ENCODE measurements at places on chromosomes 7 and 10.

DNA sequence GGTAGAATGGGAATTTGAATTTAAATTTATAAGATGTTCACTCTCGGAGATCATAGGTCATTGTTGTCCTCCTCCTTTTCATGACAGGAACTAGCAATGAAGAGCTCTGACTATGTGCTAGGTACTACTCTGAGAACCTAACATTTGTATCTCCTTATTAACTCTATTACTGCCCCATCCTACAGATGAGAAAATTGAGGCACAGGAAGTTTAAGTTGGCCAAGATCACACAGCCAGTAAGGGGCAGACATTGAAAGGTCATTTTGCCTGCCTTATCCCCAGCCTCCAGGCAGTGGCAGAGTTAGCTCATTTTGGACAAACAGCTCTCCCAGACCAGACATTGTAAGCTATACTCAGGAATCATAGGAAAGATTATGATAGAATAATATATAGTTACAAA lies 6.0 kb downstream of the SRGN start:
- no peaks in the 10 kb centered on the region for H3K36me3 ChIP-seq
- H3K4me1 ChIP-seq: no peaks in the 10 kb centered on the region
- H3K27ac ChIP-seq: no peak overlapping the region
- no peak overlapping the region for H3K4me3 ChIP-seq
- DNase-seq: no peak
- no peaks in the 10 kb centered on the region for H3K27me3 ChIP-seq

GRCh38 chr7:98394377-98394836 lies 6.5 kb downstream of the BAIAP2L1 start:
- H3K27me3 ChIP-seq: no peaks in the 10 kb centered on the region
- H3K4me3 ChIP-seq: no peak overlapping the region
- no peak overlapping the region for H3K27ac ChIP-seq
- DNase-seq: no peak
- peaks cover 4% of the 10 kb centered on the region for H3K4me1 ChIP-seq

DNA sequence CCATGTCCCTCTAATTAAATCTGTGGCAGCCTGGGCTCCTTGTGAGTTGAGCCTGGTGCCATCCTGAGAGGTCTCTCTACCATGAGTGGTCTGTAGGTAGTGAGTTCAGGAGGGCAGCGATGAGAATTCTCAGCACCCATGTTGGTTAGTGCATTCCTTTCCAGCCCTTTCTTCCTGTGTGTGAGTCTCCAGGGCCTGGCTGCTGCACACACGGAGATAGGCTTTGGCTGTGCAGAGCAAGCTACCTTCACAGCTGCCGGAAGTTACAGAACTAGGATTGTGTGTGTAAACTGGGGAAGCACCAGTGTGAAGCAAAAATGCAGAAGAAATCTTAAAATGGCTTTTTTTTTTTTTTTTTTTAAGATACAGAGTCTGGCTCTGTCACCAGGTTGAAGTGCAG lies 358.6 kb downstream of the PAXIP1 start:
- no peaks in the 10 kb centered on the region for H3K36me3 ChIP-seq
- no peaks in the 10 kb centered on the region for H3K27me3 ChIP-seq
- DNase-seq: no peak
- H3K4me3 ChIP-seq: no peak overlapping the region
- no peaks in the 10 kb centered on the region for H3K4me1 ChIP-seq

DNA sequence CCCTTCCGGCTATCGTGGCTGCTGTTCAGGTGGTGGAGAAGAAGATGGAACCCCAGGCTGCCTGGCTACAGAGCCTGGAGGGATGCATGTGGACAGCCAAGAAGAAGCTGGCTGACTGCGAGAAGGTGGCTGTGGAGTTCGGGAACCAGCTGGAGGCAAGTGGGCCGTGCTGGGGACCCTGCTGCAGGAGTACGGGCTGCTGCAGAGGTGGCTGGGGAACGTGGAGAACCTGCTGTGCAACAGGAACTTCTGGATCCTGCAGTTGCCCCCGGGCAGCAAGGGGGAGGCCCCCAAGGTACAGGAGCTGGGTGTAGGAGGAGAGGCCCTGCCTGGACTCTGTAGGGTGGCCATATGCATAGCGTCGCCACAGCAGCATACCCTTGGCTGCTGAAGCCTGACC lies 25.6 kb downstream of the ZNF783 start:
- no peaks in the 10 kb centered on the region for H3K4me1 ChIP-seq
- H3K27me3 ChIP-seq: 0 out of 2 replicates have a peak, but pooled peaks cover 2% of the 10 kb centered on the region
- no peak overlapping the region for H3K4me3 ChIP-seq

DNA sequence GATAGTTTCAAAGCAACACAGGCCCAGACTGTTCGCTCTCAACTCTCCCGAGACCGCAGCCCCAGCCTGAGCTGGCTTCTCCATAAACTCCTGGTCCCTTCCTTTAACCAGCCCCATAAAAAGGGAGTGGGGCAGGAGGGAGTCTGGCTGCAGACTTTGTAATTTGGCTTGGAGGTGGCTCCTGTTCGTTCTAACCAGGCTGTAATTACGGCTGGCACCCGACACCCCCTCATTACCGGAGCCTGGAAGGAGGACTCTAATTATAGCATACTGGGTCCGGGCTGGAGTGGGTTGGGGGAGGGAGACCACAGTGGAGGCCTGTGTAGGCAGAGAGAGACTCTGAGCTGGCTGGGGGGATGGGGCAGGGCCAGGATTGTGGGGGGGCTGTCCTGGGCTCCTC lies 49.7 kb downstream of the UNC5B start:
- no peak overlapping the region for H3K4me3 ChIP-seq
- H3K36me3 ChIP-seq: no peaks in the 10 kb centered on the region
- no peaks in the 10 kb centered on the region for H3K27me3 ChIP-seq

DNA sequence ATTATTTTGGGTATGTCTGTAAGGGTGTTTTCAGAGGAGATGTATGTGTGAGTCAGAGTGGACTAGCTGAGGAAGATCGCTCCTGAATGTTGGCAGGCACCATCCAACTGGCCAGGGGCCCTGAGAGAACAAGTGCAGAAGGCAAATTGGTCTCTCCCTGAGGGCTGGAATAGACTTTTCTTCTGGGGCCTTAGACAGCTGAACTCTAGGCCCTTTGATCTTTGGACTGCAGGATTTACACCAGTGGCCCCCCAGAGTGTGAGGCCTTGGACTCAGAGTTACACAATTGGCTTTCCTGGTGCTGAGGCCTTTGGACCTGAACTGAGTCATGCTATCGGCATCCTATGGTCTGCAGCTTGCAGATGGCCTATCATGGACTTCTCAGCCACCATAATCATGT lies 217.2 kb downstream of the REEP3 start:
- no peak overlapping the region for H3K4me3 ChIP-seq
- H3K36me3 ChIP-seq: no peaks in the 10 kb centered on the region
- no peaks in the 10 kb centered on the region for H3K27me3 ChIP-seq
- no peaks in the 10 kb centered on the region for H3K4me1 ChIP-seq
- no peak for DNase-seq
- H3K27ac ChIP-seq: no peak overlapping the region

DNA sequence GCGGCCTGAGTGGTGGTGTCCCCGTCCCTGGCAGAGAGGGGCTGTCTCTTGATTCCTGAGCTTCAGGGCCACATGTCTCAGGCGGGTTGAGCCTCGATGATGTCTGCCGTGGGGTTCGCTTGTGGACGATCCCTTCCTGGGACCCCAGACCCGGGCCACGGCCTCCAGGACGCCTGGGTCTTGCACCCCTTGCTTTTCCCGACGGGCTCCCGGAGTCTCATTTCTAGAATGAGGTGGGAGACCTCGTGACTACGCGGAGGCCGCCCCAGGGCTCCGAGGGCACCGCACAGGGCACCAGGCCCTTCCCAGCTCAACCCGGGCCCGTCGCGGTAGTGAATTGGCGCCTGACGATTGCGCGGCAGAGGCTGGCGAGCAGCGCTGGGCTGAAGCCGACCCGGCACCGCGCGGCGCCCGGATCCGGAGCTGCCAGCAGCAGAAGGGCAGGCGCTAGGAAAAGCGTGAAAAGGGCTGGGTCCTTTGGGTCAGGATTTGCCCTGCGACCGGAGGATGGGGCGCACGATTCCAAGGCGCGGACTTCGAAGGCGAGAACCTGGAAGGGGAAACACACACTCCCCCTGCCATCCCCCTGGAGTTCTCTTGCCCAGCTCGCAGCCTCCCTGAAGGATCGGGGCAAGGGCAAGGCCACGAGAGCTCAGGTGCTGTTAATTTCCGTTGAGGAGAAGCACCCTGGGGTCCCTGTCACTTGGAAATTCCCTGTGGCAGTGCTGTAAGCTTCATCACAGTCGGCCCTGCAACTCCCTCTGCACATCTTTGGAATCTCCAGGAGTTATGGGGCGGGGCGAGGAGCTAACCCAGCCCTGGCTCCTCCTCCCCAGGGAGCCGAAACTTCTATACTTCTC lies 15.5 kb downstream of the TLX1 start:
- H3K27me3 ChIP-seq: peaks cover 76% of the 10 kb centered on the region
- H3K36me3 ChIP-seq: no peaks in the 10 kb centered on the region

DNA sequence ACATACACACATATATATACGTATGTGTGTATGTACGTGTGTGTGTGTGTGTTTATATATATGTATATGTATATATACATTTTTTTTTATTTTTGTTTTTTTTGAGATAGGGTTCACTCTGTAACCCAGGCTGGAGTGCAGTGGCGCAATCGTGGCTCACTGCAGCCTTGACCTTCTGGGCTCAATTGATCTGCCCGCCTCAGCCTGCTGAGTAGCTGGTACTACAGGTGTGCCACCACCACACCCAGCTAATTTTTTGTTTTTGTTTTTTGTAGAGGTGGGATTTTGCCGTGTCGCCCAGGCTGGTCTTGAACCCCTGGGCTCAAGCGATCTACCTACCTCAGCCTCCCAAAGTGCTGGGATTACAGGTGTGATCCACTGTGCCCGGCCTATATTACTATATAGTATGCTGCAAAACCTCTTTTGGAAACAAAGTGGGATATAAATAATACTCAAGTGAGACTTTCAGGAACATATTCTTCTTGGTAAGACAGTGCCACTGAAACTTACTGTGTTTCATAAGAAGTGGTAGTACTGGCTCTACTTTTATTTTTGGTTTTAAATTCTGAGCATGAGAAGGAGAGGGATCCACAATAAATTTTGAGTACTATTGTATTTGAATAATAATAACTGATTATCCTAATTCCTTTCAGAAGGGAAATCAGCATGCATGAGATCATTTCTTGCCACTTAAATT lies 51.0 kb downstream of the MLLT10 start:
- H3K4me1 ChIP-seq: no peaks in the 10 kb centered on the region
- H3K27ac ChIP-seq: no peak overlapping the region
- H3K27me3 ChIP-seq: no peaks in the 10 kb centered on the region
- H3K4me3 ChIP-seq: no peak overlapping the region
- no peaks in the 10 kb centered on the region for H3K36me3 ChIP-seq

DNA sequence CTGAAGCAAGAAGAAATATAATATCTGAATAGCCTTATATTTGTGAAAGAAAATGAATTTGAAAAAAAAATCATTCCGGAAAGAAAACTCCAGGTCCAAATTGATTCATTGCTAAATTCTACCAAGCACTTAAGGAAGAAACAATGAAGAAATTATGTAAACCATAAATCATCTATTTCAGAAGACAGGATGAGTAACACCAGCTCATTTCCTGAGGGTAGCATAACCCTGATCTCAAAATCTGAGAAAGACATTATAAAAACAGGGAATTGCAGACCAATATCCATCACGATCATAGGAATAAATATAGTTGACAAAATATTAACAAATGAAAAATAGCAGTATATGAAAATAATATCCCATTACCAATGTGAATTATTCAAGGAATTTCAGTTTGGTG lies 70.1 kb upstream of the RAB18 start:
- H3K36me3 ChIP-seq: no peaks in the 10 kb centered on the region
- no peaks in the 10 kb centered on the region for H3K4me1 ChIP-seq
- H3K27me3 ChIP-seq: no peaks in the 10 kb centered on the region
- H3K27ac ChIP-seq: no peak overlapping the region

DNA sequence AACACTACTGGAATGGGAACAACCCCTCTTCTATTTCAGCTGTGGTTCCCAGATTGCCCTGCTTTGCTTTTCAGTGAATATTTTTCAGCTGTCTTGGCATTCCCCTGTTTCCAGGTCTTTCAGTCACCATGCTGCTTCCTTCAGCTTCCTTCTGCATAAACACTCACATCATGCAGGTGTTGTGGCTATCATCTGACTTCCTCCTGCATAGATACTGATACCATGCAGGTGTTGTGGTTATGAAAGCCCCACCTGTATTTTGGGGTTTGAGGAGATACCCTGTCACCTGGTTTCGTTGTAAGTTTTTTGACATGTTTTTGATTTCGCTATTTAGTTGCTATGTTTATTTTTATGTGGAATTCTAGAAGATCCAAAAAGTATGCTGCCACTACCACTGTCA lies 71.5 kb downstream of the SLC35B4 start:
- no peaks in the 10 kb centered on the region for H3K27me3 ChIP-seq
- no peaks in the 10 kb centered on the region for H3K36me3 ChIP-seq
- H3K27ac ChIP-seq: no peak overlapping the region
- H3K4me1 ChIP-seq: no peaks in the 10 kb centered on the region

DNA sequence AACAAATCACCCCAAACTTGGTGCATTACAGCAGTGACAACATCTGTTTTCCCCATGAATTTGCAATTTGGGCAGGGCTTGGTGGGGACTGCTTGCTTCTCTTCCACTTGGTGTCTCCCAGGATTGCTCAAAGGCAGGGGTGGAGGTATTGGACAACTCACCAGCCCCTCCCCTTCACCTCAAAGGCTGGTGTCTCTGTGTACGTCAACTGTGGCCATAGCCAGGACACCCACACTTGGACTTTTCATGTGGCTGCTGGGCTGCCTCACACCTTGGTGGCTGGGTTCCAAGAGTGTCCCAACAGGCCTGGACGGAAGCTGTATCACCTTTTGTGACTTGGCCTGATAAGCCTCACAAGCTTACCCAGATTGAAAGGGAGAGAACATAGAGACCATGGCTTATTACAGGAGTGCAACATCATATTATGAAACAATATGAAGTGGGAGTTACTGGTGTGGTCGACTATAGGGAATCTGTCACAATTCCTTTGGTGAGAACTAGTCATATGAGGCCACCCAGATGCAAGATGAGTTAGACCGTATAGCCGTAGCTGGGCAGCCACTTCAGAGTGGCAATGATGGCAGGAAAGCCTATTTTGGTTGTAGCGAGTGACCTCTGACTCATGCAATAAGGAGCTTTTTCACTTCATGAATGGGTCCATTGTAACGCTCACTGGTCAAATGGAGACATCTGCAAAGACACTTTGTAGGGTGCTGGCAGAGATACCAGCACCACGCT lies 187.6 kb upstream of the ITGB1 start:
- H3K27ac ChIP-seq: no peak overlapping the region
- no peak overlapping the region for H3K4me3 ChIP-seq
- H3K27me3 ChIP-seq: no peaks in the 10 kb centered on the region

DNA sequence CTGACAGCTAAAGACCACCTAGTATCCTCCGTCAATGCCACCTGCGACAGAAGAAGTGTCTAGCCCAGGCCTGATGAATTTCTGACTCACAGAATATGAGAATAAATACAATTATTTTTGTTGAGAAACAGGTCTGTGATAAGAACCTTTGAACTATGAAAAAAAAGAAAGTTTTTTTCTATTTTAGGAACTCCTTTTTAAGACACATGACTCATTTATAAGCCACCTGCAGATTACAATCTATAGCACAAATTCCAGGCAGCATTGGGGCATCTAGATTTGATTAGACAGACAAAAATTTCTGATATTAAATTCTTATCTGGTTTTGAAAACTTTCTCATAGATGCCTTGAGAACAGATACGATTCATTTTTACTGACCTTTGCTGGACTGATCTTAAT lies 256.7 kb upstream of the LYZL1 start:
- no peaks in the 10 kb centered on the region for H3K36me3 ChIP-seq
- H3K27me3 ChIP-seq: no peaks in the 10 kb centered on the region
- no peak for DNase-seq
- no peak overlapping the region for H3K4me3 ChIP-seq
- H3K27ac ChIP-seq: no peak overlapping the region

GRCh38 chr7:99373091-99374066 lies 1.2 kb upstream of the ARPC1B start:
- peak overlapping the region; percentile 79 for H3K4me3 ChIP-seq
- DNase-seq: no peak
- no peak overlapping the region for H3K27ac ChIP-seq
- no peaks in the 10 kb centered on the region for H3K36me3 ChIP-seq
- H3K4me1 ChIP-seq: no peaks in the 10 kb centered on the region
- H3K27me3 ChIP-seq: no peaks in the 10 kb centered on the region

All from iPS DF 6.9 (cell line).